Activated CD4-positive, alpha-beta memory T cell treated with anti-CD3 and anti-CD28 coated beads for 36 hours (primary cell): ENCODE measurements at places on chromosomes 2 and 18.

DNA sequence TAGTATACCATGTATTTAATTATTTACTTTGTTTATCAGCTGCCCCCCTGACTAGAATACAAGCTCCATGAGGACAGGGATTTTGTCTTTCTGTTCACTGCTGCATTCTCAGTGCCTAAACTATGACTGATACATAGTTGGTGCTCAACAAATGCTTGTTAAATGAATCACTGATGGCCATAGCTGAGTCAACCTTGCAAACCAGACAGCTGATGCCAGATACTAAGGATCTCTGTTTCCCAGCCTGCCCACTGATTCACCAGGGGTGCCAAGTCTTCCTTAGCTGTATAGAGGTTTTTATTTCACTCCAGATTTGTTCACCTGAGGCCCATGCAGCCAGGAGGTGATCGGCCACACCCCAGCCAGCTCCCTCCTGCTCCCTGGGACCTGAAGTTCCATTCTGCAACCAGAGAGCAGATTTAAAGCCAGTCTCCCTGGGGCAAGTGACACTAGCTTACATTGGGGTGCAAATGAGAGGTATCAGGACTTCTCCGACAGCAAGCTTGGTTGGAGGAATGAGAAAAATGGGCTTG lies 92.2 kb downstream of the C1QL2 start:
- DNase-seq, result no peak

DNA sequence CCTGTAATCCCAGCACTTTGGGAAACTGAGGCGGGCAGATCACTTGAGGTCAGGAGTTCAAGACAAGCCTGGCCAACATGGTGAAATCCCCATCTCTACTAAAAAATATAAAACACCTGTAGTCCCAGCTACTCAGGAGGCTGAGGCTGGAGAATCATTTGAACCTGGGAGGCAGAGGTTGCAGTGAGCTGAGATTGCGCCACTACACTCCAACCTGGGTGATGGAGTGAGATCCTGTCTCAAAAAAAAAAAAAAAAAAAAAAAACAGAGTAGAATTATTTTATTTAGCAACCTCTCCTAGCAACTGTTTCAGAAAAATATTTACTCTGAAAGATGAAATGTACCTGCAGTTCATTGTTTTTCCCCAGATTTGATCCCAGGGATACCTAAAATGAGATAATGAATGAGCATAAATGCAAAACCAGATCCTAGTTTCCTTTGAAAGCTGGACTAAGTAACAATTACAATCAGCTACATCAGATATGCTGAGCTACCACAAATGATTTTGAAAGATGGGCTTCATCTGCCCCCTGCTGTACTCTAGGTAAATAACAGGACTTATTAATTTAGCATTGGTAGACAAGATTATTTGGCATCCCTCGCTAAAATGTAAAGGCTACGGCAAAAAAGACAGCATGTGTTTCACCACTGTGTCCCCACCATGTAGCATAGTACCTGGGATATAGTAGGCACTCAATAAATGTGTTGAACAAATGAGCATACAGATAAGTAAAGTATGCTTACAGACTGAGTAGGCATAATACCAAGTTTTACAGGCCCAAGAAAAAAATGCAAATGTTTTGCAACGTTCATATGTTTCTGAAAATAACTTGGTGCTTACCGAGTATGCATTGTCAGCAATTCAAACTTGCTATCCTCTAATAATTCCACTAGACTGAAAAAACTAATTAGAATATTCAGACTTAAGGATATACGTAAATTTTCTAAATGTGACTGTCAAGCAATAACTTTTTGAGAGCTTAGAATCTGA lies 102.5 kb downstream of the ATL2 start:
- peak; percentile 22 for DNase-seq

- no peak for DNase-seq
Measured at GRCh38 chr2:31243053-31243452, 9.1 kb downstream of the EHD3 start.

DNA sequence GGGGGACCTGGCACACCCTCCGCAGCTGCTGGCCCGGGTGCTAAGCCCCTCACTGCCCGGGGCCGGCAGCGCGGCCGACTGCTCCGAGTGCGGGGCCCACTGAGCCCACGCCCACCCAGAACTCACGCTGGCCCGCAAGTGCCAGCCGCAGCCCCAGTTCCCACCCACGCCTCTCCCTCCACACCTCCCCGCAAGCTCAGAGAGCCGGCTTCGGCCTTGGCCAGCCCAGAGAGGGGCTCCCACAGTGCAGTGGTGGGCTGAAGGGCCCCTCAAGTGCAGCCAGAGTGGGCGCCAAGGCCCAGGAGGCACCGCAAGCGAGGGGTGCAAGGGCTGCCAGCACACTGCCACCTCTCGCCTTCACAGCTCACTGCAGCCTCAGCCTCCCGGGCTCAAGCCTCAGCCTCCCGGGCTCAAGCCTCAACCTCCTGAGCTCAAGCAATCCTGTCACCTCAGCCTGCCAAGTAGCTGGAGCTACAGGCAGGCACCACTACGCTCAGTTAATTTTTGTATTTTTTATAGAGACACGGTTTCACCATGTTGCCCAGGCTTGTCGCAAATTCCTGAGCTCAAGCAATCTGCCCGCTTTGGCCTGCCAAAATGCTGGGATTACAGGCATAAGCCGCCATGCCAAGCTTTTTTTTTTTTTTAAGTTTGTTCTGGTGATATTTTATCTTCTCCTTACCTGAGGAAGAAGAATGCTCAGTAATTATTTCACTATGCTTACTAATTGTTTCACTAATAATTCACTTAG lies 71.7 kb upstream of the CDCA7 start:
- no peak for DNase-seq
